ENCODE measurements at places on chromosomes 11 and 22.

GRCh38 chr11:2702771-2703362 is 3.1 kb upstream of the KCNQ1OT1 start:
- DNase-seq = no peak

DNA sequence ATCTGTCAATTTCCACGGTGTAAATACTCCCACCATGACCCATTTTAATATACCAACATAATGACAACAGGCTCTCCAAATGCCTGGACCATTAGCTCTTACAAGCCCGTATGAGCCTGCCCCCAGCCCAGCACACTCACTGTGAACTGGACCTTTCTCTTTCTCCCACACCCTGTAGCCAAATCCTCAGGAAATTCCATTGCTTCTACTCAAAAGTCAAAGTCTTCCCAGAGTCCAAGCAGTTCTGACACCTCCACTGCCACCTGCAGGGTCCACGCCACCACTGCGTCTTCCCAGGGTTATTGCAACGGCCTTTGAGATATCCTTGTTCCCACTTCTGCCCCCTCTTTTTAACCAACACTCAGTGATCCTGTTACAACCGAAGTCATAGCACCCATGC is 110.1 kb upstream of the ASPHD2 start:
- peak; percentile 74 for DNase-seq

DNA sequence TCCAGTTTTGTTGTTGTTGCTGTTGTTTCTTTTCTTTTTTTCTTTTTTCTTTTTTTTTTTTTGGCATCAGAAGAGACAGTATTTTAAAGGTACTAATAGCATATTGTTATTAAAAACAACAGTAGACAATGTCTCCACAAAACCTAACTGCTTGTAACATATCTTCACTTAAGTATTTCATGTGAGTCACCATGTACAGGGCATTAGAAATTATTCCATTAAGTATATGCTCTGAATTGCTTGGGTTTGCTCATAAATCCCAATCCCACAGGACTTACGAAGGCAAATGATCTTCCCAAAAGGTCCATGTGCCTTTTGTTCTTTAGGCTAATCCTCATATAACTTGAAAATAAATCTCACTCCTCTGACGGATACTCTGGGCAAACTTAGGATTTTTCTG is 35.9 kb downstream of the MAP6 start:
- no peak for DNase-seq

DNA sequence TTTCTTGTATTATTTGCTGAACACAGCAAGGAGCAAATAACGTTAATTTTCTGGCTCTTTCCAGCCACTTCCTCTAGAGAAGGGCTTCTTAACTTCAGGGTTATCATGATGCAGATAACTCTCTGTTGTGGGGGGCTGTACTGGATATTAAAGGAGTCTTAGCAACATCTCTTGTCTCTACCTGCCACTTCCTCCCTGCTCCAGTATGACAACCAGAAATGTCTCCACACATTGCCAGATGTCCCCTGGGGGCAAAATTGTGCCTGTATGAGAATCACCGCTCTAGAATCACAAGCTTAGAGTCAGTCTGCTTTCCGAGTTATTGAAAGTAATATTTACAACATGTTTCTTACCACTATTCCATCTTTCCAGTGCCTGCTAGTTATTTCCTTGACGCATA is 6.8 kb downstream of the JRKL start:
- DNase-seq = no peak

DNA sequence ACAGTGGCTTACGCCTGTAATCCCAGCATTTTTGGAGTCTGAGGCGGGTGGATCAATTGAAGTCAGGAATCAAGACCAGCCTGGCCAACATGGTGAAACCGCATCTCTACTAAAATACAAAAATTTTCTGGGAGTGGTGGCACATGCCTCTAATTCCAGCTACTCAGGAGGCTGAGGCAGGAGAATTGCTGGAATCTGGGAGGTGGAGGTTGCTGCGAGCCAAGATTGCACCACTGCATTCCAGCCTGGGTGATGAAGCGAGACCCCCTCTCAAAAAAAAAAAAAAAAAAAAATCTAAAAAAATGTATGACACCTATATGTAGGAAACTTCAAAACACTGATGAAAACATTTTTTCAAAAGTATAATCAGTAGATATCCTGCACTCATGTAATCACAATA is 242.7 kb upstream of the CHORDC1 start:
- DNase-seq = no peak

DNA sequence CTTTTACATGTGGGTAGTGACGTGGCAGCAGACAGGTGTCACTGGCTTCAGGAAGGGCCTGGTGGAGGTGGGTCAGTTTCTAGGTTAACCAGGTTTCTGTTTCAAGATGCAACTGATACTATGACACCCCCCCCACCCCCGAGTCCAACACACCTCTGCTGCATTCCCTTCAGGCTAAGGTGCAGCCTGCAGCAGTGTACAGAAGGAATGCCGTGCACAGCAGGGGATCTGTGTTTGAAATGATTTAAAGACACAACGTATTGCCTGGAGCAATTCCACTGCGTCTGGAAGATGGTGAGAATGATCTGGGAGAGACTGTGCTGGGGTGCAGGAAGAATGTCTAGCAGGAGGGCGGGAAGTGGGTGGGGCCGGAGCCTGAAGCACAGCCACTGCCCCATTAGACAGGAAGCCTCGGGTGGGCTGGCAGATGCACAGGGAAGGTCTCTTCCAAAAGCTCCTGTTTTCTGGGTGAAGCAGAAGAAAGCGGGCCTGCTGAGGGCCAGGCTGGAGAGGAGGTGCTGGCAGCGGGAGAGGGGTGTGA is 11.9 kb upstream of the TESMIN start:
- DNase-seq = peak; percentile 61

All from EL (cell line).